ENCODE measurements at places on chromosomes 3 and 15.

GRCh38 chr3:86815880-86816279, 175.1 kb downstream of the VGLL3 start:
- DNase-seq = peak; percentile 3

- no peak for DNase-seq
Measured at GRCh38 chr15:58527573-58528187, 95.9 kb downstream of the LIPC start.

GRCh38 chr15:69665641-69666111, 213.1 kb downstream of the RPLP1 start:
- no peak for DNase-seq

DNA sequence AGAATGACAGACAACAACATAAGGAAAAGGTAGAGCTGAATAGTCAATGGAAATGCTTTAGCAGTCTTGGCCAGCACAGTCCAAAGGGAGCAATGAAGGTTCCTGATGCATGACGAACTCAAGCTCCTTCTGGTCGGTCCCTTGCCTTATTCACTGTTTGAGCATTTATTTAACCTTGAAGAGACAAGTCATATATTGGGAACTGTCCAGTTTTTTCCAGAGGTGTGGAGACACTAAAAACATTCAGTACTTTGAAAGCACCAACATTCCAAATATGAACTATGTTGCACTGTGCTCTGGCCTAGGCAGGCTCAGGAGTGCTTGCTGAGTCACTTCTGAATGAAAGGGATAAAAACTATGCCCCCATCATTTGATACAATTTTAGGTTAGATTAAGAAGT, 384.8 kb downstream of the MECOM start:
- DNase-seq = no peak

DNA sequence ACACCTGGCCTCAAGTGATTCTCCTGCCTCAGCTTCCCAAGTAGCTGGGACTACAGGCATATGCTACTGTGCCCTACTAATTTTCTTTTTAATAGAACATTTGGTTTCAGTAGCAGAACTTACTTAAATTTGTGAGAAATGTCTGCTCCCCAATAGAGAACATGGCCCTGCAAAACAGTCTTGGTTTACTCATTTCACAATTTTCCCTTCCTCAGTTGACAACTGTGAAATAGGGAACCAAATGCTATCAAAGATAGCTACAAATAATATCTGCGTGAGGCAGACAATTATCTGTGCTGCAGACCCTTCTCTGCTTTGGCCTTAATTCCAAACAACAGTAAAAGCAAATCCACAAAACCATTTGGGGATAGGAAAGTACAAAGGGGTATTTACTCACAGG, 22.6 kb downstream of the METTL6 start:
- DNase-seq = no peak

DNA sequence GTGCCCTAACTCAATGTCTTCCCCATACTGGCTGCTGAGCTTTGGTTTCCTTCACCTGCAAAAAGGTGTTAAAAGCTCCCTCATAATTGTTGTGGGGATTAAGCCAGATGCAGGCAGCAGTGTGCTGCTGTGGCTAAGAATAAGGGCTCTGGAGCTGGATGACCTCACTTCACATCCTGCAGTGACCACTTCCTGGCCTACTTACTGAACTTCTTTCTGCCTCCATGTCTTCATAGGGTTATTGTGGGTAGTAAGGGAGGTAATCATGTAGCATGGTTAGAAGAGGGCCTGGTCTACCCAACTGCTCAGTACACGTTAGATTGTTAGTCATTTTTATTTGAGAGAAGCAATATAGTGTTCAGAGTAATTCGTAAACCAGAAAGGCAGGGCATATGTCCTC, 18.4 kb downstream of the GYG1 start:
- DNase-seq = peak; percentile 68

GRCh38 chr3:198071602-198072287, 111.7 kb downstream of the LMLN start:
- DNase-seq = peak; percentile 95

DNA sequence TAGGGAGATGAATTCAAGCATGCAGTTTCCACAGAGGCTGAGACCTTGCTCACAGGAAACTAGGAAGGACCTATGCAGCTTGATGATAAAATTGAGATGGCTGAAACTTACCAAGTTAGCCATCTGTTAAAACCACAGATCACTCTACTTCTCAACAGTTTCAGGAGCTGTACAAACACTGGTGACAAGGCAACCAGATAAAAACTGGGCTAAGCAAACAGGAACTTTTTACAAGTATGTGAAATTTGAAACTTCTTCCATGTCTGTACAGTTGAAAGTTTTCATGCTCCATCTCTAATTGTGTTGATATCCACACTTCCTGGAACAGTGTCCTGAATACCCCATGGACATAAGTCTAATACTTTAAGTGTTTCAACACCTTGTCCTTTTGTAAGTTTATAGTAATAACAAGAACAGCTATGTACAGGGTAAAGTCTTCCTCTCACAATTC, 78.2 kb downstream of the FAIM start:
- DNase-seq = peak; percentile 93

DNA sequence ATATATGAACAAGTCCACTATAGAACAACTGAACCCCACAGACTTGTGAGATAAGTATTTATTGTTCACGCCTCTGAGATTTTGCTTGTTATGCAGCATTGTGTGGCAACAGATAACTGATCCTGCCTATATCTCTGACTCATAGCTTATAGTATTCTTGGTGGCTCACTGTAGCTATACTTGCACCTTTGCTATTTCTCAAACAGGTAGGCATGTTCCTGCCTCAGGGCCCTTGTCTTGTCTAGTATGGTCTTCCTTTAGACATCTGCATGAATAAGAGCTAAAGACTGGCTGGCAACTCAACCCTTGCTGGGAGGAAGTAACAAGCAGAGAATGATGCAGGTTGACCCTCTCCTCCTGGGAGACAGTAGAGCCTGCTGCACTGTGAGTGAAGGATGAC, 256.1 kb downstream of the CHST2 start:
- DNase-seq = no peak

DNA sequence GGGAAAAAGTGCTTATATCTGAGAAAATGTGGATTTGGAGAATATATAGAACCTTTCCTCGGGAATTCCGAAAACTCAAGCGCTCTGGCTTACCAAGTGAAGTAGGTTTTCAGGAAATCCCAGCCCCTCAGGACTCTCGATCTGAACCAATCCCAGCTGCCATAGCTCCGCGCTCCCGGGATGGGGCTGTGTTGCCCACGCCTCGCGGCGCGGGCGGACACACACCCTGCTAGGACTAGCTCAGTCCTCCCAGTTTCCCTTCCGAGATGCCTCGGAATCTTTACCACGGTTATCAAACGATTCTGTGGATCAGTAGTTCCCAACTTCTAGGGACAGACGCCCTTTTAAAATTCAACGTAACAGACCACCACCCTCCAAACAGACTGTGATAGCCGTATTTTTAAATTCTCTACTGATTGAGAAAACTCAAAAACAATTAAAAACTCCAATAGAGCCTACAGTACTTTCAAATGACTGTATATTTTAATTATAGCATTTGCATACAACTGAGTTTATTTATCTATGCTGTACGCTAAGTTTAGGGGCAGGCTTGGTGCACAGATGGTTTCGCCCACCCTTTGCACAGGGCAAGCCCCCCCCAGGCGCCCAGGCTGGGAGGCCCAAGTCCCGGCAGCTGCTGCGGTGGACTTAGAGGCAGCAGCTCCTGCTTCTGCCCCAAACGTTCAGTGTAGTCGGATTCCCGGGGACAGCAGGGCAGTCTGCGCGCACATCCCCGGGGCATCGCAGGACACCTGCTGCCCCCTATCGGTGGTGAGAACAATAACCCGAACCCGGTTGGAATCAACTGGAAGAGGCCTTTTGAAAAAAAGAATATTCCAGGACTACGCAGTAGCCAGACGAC, 52.3 kb downstream of the CCDC54 start:
- DNase-seq = peak; percentile 92

DNA sequence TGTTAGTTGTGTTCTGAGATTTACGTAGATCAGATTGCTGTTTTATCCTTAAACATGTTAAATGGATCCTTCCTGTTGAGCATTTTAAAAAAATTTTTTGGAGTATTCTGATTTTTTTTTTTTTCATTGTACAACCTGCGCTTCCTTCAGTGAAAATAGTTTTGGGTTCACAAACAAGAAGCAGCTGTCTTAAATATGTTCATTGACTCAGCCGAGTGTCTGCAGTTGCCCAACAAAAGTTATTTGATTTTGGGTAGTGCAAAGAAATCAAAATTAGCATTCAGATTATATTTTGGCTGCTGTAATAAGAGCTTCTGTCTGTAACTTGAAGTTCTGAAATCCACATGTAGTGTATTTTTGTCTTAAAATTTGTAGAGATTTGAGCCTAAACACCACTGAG, 148.2 kb downstream of the BBX start:
- DNase-seq = no peak
